ENCODE measurements at places on chromosomes 13 and 19.

DNA sequence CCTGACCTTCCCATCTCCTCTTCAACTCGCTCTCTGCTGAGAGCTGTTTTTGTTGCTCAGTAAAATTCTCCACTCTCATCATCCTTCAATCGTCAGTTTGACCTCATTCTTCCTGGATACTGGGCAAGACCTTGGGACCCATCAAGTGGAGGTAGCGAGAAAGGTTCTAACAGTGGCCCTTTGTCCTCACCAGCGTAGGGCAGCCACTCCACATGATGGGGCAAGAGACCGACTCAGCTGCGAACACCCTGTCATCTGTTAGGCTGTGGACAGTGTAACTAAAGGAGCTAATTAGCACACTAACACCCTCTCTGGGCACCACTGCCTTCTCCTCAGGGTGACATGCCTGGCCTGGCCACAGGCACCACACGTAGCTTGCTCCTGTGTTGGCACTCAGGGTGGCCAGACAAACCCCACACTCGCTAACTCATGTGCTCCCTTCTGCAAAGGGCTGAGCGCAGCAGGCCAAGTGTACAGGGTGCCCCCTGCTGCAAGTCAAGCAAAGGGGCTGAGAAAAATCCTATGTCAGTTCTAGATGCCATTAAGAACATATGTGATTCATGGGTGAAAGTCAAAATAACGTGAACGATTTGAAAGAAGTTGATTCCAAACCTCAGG, 1216.0 kb downstream of the SLITRK5 start:
- no peak for DNase-seq

GRCh38 chr13:98459171-98459681, 117.7 kb downstream of the STK24 start:
- DNase-seq = no peak

- DNase-seq = no peak
These were observed 127.1 kb upstream of the SPACA7 start for GRCh38 chr13:112248862-112249592.

- DNase-seq = no peak
These were observed 27.9 kb upstream of the VSTM2B start for GRCh38 chr19:29497686-29498436.

GRCh38 chr19:18308051-18308947, 14.6 kb downstream of the LSM4 start:
- no peak for DNase-seq

- peak; percentile 79 for DNase-seq
These were observed 85.9 kb downstream of the MBNL2 start for GRCh38 chr13:97307882-97308624.

- peak; percentile 11 for DNase-seq
These were observed 624 bp downstream of the SAFB start for GRCh38 chr19:5623397-5624017.

- DNase-seq = no peak
These were observed 1.9 kb downstream of the ISYNA1 start for GRCh38 chr19:18435842-18436670.

DNA sequence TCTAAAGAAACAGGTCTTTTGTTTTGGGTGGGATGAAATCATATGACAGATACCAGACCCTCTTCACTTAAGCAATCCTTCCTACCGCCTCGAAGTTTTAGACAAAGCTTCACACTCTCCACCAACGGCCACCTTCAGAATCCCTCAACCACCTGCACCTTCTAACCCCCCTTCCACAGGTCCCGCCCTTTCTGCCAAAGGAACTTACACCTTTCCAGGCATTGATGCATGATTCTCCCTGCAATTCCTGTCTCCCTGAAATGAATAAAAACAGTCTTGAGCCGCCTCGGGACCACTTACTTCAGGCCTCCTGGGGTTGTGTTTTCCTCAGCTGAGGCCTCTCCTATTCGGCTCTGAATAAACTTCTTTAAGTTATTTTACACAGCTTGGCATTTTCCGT, 859 bp downstream of the ZNF433 start:
- DNase-seq = no peak

GRCh38 chr19:778910-779653, 18.2 kb upstream of the PTBP1 start:
- no peak for DNase-seq

DNA sequence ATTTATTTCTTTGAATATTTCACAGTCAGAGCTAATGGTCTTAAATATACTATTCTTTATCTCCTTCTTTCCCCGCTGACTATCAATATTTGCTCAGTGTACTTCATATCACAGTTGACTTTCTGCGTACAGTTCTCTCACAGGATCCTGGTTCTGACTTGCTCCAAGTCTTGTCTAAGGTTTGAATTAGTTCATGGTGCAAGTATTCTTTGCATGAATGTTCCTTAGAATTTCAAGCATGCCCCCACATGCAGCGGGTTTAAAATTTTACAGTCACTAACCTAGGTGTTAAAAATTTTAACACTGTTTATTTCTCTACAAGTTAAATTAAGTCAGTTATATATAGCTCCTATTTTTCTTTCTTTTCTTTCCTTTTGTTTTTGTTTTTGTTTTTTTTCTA, 20.8 kb upstream of the KLF12 start:
- DNase-seq = no peak

DNA sequence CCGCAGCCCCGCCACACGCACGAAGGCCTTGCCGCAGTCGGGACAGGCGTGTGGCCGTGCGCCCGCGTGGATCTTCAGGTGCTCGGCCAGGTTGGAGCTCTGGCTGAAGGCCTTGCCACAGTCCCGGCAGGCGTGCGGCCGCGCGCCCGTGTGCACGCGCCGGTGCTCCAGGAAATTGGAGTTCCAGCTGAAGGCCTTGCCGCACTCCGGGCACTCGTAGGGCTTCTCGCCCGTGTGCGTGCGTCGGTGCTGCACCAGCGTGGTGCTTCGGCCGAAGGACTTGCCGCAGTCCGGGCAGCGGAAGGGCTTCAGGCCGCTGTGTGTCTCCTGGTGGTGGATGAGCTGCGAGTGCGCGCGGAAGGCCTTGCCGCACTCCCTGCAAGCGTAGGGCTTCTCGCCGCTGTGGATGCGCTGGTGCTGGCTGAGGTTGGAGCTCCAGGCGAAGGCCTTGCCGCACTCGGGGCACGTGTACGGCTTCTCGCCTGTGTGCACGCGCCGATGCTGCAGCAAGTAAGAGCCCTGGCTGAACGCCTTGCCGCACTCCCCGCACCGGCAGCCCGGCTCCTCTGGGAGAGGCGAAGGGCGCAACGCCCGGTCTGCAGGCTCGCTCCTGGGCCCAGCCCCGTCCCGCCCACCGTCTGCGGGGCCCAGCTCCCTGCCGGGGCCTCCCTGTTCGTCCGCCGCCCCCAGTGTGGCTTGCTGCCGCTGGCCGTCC, 3.6 kb upstream of the A1BG start:
- no peak for DNase-seq

GRCh38 chr13:40992678-40993518, 26.2 kb downstream of the ELF1 start:
- DNase-seq = no peak

- DNase-seq = peak; percentile 89
These were observed 38.2 kb downstream of the NFIC start for GRCh38 chr19:3404324-3405260.

DNA sequence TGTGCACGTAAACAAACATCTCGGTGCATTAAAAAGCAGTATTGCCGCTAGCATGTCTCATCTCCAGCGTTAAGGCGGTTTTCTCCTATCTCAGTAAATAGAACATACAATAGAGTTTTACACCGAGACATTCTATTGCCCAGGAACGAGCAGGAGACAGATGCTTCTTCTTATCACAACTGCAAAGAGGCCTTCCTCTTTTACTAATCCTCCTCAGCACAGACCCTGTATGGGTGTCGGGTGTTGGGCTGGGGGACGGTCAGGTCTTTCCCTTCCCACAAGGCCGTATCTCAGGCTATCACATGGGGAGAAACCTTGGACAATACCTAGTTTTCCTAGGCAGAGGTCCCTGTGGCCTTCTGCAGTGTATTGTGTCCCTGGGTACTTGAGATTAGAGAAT, 21.2 kb downstream of the ZNF233 start:
- DNase-seq = no peak

DNA sequence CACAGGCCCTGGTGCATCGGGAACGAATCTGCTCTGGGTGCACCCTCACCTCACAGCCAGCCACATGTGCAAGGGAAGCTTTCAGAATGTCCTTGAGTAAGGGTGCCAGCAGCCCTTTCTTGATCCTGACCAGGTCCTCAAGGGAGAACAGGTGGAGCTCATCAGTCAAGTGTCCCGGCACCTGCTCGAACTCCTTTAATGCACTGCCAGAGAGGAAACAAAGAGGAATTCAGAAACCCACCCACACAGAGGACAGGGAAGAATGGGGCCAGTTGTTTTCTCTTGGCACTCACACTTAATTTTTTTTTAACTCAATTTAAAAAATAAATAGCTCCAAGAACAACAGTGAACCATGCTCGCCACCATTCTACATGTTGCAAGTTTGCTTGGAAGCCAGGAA, 41.7 kb downstream of the RUBCNL start:
- no peak for DNase-seq

DNA sequence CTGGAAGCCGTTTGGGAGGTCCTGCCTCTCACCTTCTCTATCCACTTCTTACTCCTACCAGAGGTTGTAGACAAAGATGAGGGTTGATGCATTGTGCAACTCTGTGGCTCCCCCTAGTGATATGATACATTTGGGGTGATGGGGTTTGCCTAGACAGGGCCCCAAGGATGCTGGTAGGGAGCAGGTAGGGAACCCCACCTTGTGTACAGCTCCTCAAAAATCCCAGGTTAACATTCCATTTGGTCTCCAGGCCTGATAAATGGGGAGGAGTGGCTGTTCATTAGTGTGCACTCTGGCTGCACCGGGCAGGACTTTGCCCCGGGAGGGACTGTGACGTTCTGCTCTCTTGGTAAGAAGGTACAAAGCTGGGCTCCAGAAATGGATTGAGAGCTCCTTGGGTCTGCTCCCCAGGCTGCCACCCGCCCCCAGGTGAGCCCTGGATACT, 19.2 kb downstream of the SIGLEC8 start:
- no peak for DNase-seq

- no peak for DNase-seq
These were observed 41.3 kb upstream of the SLC7A9 start for GRCh38 chr19:32910874-32911273.

- no peak for DNase-seq
These were observed 26.1 kb downstream of the ATP11A start for GRCh38 chr13:112715715-112716460.

DNA sequence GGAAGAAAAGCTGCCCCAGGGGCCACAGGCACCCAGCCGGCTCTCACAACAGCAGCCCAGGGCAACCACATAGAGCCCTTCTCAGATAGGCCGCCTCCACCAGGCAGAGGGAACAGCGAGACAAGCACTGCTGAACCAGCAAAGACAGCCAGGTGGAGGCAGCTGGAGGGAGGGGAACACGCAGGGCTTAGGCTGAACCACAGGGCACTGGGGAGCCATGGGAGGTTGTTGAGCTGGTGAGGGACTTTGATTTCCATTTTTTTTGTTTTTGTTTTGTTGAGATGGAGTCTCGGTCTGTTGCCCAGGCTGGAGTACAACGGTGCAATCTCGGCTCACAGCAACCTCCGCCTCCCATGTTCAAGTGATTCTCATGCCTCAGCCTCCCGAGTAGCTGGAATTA, 3.5 kb downstream of the GAMT start:
- DNase-seq = no peak

- DNase-seq = peak; percentile 30
These were observed 57.2 kb downstream of the CHST8 start for GRCh38 chr19:33678796-33679585.

DNA sequence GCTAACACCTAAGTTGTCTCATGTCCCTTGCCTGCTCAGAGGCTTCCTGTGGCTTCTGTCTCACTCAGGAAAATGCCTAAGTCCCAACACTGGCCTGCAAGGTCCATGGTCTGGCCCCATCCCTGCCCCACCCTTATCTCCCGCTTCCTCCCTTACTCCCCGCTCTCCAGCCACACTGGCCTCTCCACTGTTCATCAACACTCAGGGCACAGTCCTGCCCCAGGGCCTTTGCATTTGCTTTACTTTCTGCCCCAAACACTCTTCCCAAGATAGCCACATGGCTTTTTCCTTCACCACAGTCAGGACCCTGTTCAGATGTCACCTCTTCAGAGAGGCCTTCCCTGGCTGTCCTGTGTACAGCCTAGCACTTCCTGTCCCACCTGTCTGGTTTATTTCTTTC, 32.1 kb upstream of the IGSF23 start:
- no peak for DNase-seq

DNA sequence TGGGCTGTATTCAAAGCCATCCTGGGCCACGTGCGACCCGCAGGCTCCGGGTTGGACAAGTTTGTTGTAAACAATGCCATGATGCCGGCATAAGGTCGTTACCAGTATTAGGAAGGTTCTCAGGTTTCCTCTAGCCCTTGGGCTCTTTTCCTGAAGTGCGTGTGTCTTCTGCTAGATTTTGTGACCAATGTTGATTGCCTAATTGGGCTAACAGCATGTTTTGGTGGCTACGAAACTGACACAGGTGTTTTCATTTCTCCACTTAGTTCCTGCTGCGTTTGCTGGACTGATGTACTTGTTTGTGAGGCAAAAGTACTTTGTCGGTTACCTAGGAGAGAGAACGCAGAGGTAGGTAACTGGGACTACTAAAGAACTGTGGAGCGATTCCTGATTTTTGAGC, 20.3 kb downstream of the ALOX5AP start:
- no peak for DNase-seq

DNA sequence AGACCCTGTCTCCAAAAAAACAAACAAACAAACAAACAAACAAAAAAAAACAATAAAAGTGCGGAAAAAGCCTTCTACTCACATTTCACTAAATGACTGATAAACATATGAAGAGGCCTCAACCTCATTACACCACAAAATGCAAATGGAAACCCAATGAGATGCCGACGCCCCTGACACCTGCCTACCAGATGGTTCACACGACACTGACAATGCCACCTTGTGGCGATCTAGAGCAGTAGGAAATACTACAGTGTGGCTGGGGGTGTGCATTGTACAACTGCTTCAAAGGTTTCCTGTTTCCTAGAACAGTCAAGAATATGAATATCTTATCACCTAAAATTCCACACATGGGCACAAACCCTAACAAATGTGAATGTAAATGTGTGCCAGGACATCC, 14.0 kb downstream of the SCGB2B2 start:
- DNase-seq = no peak

DNA sequence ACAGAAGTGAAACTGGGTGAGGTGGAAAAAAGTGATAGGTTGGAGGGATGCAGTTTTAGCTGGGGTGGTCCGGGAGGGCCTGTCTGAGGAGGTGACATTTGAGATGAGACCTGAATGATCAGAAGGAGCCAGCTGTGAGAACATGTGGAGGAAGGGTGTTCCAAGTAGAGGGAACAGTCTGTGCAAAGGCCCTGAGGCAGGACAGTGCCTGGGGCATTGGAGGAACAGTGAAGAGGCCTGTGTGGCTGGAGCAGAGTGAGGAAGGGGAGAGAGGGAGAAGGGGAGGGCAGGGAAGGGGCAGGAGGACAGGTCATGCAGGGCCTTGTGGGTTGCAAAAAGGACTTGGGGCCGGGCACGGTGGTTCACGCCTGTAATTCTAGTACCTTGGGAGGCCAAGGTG, 36.3 kb upstream of the PTPRS start:
- DNase-seq = no peak
